Esophagus squamous epithelium (tissue), 5 donors: ENCODE measurements at places on chromosomes 12 and 14.

DNA sequence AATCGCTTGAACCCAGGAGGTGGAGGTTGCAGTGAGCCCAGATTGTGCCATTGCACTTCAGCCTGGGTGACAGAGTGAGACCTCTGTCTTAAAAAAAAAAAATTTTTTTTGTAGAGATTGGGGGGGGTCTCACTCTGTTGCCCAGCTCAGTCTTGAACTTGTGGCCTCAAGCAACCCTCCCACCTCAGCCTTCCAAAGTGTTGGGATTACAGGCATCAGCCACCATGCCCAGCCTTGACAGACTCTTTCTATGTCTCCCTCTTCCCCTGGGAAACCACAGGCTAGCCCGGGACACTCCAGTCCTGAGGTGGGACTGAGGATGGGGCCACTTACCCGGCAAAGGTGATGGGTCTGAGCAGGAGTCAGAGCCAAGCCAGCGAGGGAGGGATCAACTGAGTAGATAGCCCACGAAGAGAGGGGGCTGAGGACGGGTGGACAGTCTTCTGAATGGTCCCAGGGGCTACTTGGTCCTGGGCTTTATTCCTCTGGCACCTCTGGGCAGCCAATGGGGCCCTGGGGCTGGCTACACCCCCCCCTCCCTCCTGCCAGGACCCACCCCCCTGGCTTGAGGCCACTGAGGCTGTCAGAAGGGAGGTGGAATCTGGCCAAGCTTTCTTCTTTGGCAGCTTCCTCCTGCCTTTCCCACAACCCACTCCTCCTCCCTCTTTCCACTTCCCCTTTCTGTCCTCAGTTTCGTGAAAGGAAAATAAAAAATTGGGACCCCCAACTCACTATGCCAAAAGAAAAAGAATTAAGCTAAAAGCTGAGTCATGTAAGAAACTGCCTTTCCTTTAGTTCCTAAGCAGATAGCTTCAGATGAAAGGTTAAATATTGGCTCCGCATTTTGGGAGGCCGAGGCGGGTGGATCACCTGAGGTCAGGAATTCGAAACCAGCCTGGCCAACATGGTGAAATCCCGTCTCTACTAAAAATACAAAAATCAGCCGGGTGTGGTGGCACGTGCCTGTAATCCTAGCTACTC, at the start of gene SDS:
TSS of gene SDS (minus strand) at position 453 of the 981 bp plus-strand sequence. CDS start 4,179 bp downstream, outside the sequence.
- DNase-seq = no peak

DNA sequence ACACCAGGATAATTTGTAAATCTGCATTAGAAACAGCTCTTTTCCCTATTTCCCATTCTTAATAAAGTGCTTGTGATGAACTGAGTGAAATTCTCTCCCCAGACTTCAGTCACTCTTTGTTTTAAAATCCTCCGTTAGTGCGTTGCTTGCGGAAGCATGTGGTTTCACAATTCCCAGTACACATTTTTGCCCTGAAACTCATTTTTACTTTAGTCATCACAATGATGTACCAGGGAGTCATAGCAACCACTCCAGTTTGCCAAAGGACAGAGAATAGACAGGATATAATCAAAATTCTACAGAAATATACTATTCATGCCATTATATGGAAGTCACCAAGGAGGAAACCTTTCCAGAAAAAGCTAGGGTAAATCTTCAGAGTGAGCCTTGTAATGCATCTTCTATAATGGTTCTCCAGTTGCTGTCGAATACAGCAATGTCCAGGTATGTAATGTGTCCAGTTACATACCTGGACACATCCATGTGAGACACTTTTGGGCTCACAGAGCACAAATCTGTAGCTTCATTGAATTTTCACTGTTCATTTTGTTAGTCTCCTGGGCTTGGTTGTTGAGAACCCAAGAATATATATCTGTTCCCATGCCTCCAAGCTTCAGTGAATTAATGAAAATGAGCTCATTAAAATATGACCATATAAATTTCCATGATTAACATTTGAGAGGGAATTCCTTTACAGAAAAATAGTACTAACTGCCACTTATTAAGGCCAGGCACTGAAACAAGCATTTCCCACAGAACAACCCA, 57.8 kb downstream of the GPR135 start:
- DNase-seq = no peak

DNA sequence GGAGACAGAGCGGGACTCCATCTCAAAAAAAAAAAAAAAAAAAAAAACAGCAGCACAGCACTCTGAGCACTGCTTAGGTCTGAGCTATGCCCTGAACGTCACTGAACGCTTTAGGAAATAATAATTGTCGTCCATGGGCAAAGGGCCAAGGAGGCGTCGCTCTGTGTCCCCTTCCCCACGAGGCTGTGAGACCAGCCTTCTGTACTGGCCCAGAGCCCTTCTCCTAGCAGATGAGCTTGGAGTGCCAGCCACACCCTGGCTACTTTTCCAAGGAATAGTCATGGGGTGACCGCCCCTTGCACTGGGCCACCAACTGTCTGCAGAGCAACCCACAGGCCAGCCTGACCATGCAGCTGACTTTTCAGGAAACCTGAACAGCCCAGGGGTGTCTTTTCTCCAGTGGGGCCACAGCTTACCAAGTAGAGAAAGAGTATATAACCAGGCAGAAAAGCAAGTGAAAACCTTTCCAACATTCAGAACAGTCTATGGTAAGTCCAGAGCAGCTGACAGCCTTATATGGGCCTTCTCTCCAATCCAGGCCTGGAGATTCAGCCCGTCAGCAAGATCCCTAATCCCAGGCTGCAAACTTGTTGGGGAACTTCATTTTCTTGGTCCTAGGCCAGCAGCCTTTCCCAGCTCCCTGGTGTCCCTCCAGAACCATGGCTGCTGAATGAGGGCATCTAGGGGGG, 28.5 kb downstream of the CD9 start:
- DNase-seq = no peak

GRCh38 chr14:52015411-52016030, 26.2 kb downstream of the RTRAF start:
- no peak for DNase-seq

GRCh38 chr12:90951432-90952105, 3.4 kb downstream of the CCER1 start:
- DNase-seq = no peak

DNA sequence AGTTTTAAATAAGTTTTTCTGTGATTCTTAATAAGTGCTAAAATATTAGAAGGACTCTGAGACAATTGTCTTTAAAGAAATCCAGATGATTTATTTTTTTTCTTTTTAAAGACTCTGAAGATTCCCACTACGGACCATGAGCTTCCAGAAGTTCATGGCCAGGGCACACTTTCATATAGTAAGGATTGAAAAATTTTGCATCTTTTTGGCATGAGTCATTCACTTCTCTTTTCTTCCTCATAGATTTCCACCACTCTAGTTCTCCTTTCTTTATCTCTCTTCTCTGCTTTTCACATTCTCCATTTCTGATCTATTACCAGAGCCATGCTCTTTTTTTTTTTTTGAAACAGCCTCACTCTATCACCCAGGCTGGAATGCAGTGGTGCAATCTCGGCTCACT, 385.8 kb downstream of the FLRT2 start:
- DNase-seq = no peak

DNA sequence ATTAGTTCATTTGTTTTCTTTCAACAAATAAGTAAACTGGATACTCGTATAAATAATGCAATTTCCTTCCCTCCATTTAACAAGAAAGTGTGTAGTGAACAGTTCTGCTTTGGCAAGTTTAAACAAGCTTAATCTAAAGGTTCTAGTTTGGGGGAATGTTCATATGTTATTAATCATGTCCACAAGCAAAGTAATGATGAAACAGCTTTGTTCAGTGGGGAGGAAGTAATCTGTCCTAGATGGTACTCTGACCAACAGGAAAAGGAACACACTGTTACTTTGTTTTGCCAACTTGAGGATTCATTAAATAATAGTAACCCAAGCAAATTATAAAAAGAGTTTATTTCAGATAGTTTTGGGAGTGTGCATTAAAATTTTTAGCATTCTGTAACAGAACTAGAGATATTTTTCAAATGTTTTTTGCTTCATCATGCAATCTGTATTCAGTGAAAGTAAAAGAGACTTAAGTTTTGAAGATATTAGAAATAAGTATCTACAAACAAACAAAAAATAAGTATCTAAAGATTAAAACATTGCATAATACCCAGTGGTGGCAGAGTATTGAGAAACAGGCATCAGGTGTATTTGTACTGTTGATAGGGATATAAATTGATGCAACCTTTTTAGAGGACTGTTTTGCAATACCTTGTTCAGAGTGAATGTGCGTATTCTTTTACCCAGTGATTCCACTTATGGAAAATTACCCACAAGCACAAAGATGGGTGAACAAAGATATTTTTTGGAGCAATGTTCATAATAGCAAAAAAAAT, 61.1 kb downstream of the RAB35 start:
- DNase-seq = no peak

DNA sequence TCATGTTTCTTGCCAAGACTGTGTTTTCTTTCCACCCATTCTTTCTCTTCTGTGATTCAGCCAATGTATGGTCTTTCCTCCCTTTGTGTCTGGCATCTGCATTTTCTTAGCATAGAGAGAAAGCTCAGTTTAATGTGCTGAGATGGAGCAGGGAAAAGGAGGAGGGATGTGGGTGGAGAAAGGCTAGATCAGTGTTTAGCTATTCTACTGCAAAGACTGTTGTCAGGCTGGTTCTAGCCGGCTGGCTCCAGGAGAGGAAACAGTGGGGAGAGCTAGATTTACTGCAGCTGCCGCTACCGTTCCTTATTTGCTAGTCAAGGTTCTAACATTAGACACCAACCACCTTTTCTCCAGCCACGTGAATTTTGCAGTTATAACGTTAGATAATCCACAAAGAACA, 5.2 kb upstream of the RIMKLB start:
- no peak for DNase-seq

- DNase-seq = no peak
Measured at GRCh38 chr12:47912556-47912955, 7.8 kb upstream of the VDR start.

- DNase-seq = no peak
Measured at GRCh38 chr12:63098851-63099250, 52.1 kb downstream of the AVPR1A start.

DNA sequence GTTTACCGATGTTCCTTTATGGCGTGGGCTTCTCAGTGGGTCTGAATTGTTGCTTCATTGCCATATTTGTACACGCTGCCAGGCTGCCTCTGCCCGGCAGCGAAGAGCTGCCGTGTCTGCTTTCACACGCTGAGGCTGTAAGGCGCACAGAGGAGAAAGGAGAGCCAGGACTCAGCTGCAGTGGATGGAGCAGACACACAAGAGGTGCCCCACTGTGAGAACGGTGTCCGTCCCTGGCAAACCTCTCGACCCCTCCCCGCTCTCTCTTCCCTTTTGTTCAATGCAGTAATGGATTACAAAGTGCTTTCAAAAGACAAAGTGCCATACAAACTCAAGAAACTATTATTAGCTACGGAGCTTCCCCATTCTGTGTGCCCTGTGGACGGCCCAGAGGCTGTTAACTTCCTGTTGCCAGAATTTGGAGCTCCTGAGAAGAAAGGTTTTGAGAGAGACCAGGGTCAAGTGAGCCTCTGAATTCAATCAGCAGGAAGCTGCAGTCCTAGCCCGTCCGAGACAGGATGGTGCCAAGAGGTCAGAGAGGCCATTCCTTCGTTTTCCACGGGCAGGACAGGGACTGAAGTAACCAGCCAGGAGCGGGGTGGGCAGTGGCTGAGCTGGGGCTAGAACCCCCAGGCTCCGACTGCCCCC, 15.8 kb downstream of the CCND2 start:
- no peak for DNase-seq

DNA sequence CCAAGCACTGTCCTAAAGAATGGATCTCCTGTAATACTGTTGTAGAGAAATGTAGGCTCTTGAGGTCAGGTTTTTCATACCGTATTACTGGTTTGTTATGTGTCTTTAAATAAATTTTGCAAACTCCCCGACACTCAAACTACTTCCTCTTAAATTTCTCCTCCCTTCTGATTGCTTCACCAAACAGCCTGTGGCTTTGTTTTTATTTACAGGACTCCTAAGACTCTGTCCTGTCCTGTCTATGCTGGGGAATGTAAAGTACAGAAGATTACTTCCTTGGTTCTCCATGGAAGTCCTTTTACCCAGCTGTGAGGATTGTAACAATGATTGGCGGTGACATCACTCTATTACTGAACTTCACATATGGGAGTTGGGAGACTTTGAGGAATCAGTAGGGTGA, 873.5 kb downstream of the DIO2 start:
- no peak for DNase-seq

GRCh38 chr12:78385541-78385940, 479.0 kb upstream of the SYT1 start:
- no peak for DNase-seq

DNA sequence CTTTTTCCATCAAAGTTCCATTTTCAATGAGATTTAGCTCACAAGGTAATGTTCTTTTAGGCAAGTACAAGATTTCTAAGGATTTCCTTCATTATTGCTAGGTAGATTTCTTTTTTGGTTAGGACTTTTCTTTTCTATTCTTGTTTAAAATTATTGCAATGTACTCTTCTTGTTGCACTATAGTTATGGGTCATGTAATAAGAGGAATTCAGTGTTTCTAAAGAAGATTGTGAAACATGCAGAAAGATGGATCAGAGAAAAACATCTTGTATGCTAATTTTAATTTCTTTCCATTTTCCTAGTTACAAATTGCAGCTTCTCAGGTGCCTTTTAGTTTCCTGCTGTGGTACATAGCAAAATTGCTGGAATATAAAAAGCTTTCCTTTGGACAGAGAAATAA, 56.1 kb downstream of the BTG1 start:
- no peak for DNase-seq

GRCh38 chr14:60094306-60094897, 2.7 kb downstream of the PCNX4 start:
- no peak for DNase-seq

DNA sequence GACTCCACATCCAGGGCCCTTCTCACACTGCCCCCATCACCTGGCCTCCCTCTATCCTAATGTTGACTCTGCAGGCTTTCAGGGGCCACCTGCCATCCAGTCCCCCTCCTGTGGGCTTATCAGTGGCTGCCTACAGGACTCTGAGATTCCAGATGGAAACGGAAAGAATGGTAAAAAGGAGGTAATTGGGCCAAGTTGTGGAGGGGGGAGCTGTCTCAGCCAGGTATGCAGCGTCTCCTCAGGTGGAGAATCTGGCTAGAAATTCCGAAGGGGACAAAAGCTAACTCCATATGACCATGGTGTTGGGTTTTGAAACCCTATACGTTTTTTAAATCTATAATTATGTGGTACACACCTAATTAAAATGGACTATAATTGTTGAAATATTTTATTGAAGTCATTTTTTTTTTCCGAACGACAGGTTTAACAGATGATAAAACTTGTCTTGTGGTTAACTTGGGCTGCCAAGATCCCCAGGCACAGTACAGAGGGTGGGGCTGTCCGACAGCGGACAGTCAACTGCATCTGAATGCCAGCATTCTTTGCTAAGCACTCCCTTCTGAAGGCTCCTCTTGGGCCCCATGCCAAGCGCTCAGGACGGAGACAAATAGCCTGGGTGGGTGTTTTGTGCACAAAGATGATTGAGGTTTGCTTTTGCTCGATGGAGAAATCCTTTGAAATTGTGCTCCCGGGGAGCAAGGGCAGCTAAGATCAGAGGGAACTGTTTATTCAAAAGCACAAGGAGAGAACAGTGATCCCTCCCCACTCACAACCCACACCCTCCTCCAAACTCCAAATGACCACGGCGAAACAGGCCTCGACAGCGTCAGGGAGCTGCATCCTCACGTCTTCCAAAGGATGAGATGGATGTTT, 365.6 kb downstream of the BCL11B start:
- no peak for DNase-seq

GRCh38 chr12:15323480-15323879, 1.2 kb downstream of the PTPRO start:
- DNase-seq = no peak

GRCh38 chr12:19671695-19672094, 232.4 kb downstream of the AEBP2 start:
- DNase-seq = no peak
